Activated naive CD8-positive, alpha-beta T cell treated with anti-CD3 and anti-CD28 coated beads, Interleukin-2, amount 50 U/mL, for 24 hours (primary cell): ENCODE measurements at places on chromosomes 12 and 14.

- H3K4me1 ChIP-seq: no peaks in the 10 kb centered on the region
- H3K27me3 ChIP-seq: no peaks in the 10 kb centered on the region
- no peak overlapping the region for H3K27ac ChIP-seq
- H3K4me3 ChIP-seq: no peak overlapping the region
- no peaks in the 10 kb centered on the region for H3K36me3 ChIP-seq
These were observed 466.5 kb downstream of the FSCB start for GRCh38 chr14:44040561-44040960.

DNA sequence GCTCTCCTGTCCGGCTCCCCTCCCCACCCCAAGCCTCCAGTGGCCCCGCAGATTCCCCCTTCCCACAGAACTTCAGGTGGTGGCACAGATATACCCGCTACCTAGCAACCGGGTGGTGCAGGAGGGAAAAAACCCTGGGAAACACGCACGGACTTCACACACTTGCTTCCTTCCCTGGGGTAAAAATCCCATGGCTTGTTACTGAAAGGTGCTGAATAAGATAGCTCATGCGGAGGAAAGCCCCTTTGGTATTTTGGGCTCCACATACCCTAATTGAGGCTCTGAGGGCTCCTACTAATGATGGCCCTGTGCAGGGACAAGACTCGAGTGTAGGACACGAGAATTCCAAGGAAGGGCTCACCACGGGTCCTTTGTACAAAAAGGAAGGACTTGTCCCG, 869 bp upstream of the RIMBP2 start:
- H3K4me1 ChIP-seq: peaks cover 5% of the 10 kb centered on the region
- peaks cover 53% of the 10 kb centered on the region for H3K27me3 ChIP-seq
- H3K27ac ChIP-seq: no peak overlapping the region
- H3K36me3 ChIP-seq: no peaks in the 10 kb centered on the region

DNA sequence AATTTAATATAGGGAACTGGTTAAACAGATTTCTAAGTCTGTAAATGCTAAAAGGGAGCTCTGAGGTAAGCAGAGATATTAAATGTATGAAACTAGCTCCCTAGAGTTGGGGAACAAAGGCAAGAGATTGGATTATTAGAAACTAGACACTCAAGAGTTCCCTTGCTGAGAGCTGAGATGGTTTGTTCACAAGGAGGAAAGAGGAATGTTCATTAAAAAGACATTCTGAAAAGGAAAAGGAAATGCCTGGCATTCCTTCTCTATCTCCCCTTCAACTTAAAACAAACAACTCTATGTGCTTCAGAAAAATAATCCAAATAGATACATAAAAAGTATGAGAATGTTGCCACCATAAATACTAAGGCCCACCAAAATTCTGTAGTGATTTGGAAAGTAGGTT, 73.7 kb downstream of the GALNT4 start:
- no peak overlapping the region for H3K27ac ChIP-seq
- no peaks in the 10 kb centered on the region for H3K27me3 ChIP-seq
- H3K4me1 ChIP-seq: peaks cover 6% of the 10 kb centered on the region
- no peak for DNase-seq

GRCh38 chr12:20212658-20213555, 155.4 kb upstream of the PDE3A start:
- H3K27ac ChIP-seq: no peak overlapping the region
- DNase-seq: no peak
- no peak overlapping the region for H3K4me3 ChIP-seq

- H3K4me1 ChIP-seq: no peaks in the 10 kb centered on the region
- no peaks in the 10 kb centered on the region for H3K36me3 ChIP-seq
- peaks cover 16% of the 10 kb centered on the region for H3K27me3 ChIP-seq
- no peak overlapping the region for H3K4me3 ChIP-seq
These were observed 7.9 kb downstream of the C14orf132 start for GRCh38 chr14:96047101-96047500.

GRCh38 chr12:43104494-43104893, 447.5 kb downstream of the ADAMTS20 start:
- no peaks in the 10 kb centered on the region for H3K4me1 ChIP-seq
- H3K27ac ChIP-seq: no peak overlapping the region
- DNase-seq: no peak
- no peak overlapping the region for H3K4me3 ChIP-seq

DNA sequence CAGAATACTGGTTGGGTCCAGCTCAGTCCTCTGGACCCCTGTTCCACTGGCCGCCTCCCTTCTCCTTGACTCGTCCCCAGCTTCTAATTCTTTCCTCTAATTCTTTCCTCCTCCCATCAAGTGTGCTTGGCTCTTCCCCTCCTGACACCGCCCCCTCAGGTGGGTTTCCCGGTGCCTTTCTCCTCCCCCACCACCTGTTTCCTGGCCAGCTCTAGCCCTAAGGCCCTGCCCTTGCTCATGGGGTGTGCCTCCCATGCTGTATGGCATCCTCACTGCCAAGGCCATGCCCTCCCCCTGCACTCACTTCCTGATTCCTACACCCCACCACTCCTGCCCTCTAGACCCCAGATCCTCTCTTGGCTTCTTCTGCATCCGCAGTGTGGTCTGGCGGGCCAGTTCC, 12.1 kb upstream of the EML1 start:
- no peak overlapping the region for H3K4me3 ChIP-seq
- DNase-seq: no peak
- peaks cover 44% of the 10 kb centered on the region for H3K27me3 ChIP-seq
- peaks cover 2% of the 10 kb centered on the region for H3K36me3 ChIP-seq
- no peaks in the 10 kb centered on the region for H3K4me1 ChIP-seq
- no peak overlapping the region for H3K27ac ChIP-seq

DNA sequence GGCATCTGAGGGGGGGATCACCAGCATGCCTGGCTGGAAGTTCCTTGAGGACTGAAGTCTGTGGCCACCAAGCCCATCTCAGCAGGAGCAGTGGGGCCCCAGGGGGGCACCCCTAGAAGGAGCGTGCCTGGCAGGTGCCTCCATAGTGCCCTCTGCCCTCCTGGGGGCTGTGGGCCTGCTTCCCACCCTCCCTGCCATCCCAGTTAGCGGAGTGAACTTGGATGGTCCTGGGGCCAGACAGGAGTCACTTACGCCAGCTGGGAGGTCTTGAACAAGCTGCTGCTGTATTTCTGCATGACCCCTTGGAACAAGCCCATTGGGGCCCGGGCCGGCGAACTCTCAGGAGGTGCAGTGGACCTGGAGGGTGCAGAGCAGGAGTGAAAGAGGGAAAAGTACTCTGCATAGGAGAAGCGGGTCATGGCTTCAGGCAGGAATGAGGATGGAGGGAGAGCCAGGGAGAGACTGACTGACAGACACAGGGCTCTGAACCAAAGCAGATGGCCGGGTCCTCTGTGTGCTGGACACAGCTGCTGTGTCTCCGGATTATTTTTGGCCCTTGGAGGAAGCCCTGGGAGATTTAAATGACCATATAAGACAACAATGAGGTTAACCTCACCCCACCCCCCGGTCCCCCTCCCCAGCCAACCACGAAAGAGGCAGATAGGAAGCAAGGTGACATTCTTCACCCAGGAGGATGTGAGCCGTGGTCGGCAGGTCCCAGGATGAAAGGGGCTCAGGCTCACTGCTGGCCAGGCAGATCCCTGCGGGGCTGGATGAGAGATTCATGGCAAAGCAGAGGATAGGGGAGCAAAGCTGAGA, 19.6 kb downstream of the ASB2 start:
- H3K36me3 ChIP-seq: peaks cover 2% of the 10 kb centered on the region
- H3K4me1 ChIP-seq: peaks cover 92% of the 10 kb centered on the region
- no peaks in the 10 kb centered on the region for H3K27me3 ChIP-seq
- H3K4me3 ChIP-seq: peak overlapping the region; percentile 24
- peak overlapping the region; percentile 89 for H3K27ac ChIP-seq
- DNase-seq: no peak

DNA sequence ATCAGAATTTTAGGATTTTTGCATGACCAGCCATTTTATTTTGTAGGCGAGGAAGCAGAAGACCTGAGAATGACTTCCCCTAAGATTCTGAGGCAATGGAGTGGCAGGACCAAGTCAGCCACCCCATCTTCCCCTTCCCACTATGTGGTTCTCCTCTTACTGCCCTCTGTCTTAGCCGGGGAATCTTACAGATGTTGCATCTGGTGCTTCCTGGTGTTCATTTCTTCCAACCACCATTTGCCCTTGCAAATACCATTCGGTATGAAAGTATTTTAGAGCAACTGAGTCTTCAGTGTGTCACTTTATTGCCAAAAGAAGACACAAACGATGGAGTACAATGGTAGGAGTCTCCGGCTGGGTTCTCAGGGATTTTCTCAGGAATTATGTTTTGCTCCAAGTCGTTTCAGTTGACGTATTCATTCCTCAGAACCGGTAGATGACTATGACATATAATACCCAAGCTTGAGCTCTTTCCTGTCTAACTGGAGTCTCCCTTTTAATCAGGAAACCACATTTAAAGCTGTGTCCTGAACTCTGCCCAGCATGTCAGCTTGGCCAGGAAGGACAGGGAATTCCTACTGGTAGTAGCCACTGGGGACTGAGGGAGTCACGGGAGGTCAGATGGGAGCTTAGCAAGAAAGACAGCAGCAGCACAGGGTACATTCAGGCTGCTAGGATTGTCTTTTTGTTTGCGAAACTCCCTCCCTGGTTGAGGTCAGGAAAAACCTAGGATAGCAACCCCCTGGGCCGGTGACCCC, 87.0 kb downstream of the SAMD4A start:
- no peak overlapping the region for H3K27ac ChIP-seq
- H3K4me3 ChIP-seq: no peak overlapping the region
- H3K27me3 ChIP-seq: peaks cover 21% of the 10 kb centered on the region
- no peaks in the 10 kb centered on the region for H3K4me1 ChIP-seq

- peaks cover 4% of the 10 kb centered on the region for H3K4me1 ChIP-seq
- no peak for DNase-seq
- H3K27me3 ChIP-seq: peaks cover 3% of the 10 kb centered on the region
- H3K4me3 ChIP-seq: no peak overlapping the region
These were observed 14.1 kb upstream of the GPRC5A start for GRCh38 chr12:12877153-12877768.

DNA sequence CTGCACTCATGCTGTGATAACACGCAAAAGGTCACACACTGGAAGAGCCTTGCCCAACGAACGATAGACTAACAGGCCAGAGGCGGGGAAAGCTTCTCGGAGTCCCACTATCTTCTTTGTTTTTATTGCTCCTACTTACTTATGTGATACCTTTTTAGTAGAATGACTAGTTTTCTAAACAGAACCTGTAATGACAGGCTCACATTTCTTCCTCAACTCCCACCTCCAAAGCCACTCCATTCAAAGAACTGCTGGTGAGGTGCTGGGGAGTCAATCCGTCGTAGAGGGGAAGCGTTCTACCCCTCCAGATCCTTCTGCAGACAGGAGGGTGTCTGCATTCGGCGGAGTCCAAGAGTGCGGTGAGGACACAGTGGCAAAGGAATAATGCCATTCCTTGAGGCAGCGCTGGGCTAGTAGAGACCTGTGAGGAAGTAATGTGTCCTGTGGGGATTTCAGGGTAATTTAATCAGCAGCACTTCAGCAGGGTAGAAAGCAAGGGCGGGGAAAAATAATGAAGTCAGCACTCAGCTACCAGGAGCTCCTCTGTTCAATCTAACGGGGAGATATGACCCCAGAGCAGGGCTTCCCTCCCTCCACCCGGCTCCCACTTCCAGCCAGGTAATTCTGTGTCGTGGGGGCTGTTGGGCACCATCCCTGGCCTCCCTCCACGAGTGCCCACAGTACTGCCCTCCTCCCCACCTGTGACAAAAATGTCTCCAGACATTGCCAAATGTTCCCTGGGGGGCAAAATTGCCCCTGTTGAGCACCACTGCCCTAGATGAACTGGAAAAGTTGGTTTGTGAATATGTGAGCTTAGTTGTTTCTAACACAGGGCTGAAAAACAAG, 25.2 kb downstream of the SPRING1 start:
- peaks cover 15% of the 10 kb centered on the region for H3K36me3 ChIP-seq
- peak overlapping the region; percentile 3 for H3K27ac ChIP-seq
- H3K4me3 ChIP-seq: no peak overlapping the region
- peaks cover 10% of the 10 kb centered on the region for H3K4me1 ChIP-seq

DNA sequence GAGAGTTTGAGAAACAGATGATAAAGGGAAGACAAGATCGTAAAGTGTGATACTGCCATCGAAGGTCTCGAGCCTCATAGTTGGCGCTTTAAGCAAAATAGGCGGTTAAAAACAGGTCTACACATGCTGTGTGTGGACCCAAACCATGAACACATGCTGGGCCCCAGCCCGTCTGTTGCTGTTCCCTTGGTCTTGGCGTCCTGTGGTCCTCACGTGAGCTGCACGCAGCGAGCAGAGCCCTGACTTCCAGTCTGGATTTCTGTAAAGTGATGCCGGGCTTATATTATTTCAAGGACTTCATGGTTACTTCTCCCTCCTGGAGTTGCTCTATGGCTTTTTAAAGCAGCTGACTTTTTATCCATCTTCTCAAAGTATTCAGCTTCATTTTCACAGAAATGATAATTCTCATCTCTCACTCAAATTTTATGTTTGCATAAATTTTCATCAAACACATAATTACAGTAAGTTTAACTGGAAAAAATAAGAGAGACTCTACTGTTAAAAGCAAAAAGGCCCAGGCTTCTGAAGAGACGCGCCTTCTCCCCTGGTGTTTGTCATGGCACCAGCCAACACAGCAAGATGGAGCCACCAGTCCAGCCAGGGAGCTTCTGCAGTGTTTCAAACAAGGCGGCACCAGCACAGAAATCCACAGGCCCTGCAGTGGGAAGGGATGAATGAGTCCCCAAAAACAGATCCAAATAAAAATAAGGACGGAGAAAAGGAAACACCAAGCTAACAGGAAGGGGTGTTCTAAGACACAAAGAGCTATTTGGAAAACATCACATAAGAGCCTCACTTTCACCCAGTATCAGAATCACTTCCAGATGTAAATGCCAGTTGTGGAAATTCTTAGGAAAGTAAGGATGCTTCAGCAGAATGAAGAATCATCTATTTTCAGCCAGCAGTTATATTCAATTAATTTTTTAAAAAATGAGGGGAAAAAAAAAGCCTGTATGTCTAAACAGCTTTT, 24.9 kb downstream of the SFSWAP start:
- no peak overlapping the region for H3K27ac ChIP-seq
- no peak for DNase-seq
- H3K4me1 ChIP-seq: no peaks in the 10 kb centered on the region
- peaks cover 32% of the 10 kb centered on the region for H3K36me3 ChIP-seq
- no peak overlapping the region for H3K4me3 ChIP-seq
- no peaks in the 10 kb centered on the region for H3K27me3 ChIP-seq

- no peak overlapping the region for H3K4me3 ChIP-seq
- H3K36me3 ChIP-seq: peaks cover 30% of the 10 kb centered on the region
- no peak overlapping the region for H3K27ac ChIP-seq
- no peaks in the 10 kb centered on the region for H3K27me3 ChIP-seq
- peaks cover 18% of the 10 kb centered on the region for H3K4me1 ChIP-seq
- DNase-seq: no peak
These were observed 20.5 kb downstream of the PSMC1 start for GRCh38 chr14:90276646-90277367.

DNA sequence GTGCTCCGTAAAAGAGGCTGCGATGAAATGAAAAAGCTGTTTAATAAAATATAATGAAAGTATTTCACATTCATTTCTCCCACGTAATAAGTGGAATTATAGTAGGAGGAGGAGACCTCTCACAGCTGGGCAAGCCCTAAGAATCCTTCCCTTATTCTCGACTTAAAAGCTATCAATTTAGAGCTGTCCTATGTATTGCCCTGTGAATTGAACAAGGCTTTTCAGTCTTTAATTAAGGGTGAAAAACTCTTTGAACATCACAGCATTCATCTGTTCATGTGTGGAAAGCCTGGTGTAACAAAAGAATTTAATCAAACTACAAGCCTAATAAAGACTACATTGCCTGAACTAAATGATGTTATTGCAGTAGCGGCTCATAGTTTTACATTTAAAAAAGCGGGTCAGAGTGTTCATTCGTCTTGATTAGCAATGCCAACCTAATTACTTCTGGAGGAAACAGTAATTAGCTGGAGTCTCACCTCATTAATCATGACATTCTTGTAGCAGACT, 142.0 kb downstream of the ETNK1 start:
- no peak overlapping the region for H3K27ac ChIP-seq
- no peaks in the 10 kb centered on the region for H3K27me3 ChIP-seq
- no peak overlapping the region for H3K4me3 ChIP-seq
